ENCODE measurements at places on chromosomes 2 and 18.

GRCh38 chr18:38933910-38934510 is 1368.4 kb upstream of the CELF4 start:
- no peak for DNase-seq

DNA sequence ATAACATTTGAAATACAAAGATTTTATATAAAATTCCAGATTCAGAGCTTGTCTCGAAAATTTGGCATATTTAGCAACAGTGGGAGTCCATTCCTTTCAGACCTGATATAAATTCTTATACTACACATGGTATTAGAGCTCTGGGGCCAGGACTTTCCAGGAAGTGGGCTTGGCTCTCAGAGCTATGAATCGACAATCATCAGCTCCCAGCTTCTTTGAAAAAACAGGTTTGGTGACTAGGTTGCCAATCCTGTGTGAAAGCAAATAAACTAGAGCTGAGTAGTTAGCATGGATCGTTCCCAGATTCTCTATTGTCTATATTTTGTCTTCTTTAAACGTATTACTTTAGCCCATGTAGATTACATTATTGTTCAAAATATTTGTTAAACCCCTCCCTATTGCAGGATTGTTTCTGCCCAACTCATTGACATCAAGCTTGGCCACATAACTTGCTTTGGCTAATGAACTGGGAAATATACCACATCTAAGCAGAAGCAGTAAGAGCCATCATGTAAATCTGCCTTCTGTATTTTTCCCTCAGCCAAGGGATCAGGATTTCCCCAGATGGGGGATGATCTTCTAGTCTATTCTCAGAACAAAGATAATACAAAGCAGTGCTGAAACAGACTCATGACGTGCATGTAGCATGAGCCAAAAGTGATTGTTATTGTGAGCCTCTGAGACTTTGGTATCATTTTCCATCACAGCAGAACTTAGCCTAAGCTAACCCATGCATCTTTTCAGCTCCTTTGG is 105.4 kb downstream of the KCNH7 start:
- no peak for DNase-seq

DNA sequence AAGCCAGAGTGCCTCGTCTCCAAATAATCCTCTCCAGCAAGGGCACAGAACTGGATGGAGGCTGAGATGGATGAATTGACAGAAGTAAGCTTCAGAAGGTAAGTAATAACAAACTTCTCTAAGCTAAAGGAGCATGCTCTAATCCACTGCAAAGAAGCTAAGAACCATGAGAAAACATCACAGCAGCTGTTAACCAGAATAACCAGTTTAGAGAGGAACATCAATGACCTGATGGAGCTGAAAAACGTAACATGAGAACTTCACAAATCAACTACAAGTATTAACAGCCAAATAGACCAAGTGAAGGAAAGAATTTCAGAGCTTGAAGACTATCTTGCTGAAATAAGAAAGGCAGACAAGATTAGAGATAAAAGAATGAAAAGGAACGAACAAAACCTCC is 32.3 kb downstream of the WDPCP start:
- no peak for DNase-seq

DNA sequence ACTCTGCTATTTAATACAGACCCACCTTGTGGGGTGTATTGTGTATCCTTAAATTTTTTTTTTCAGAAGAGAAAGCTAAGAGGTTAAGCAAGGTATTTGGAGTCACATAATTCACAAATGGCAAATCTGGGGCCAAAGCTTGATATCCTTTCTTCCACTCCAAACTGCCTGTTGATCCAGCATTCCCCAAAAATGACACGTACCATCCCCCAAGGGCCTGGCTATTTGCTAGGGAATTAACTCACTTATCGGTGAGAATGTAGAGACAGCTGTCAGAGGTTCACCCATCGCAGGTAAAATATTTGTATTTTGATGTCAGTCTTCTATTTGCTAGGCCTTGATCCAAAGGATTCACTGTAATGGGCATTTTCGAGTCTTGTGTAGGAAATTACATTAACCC is 103.6 kb upstream of the FZD7 start:
- DNase-seq: no peak

- DNase-seq: no peak
These were observed 75.0 kb downstream of the SLC66A2 start for GRCh38 chr18:79876497-79876896.

GRCh38 chr2:69634196-69634821 is 9.2 kb downstream of the AAK1 start:
- no peak for DNase-seq

Data from activated T-cell treated with anti-CD3 and anti-CD28 coated beads, Interleukin-2, amount 50 U/mL, for 48 hours (primary cell).